ENCODE measurements at places on chromosomes 16 and 17.
A peak's percentile ranks its signal among the peaks of the same experiment; 100 is the strongest.

- DNase-seq, result no peak
Measured at GRCh38 chr17:7403727-7403976, 245 bp downstream of the TMEM256 start.

- no peak for DNase-seq
Measured at GRCh38 chr17:6487251-6488007, 43.2 kb downstream of the PIMREG start.

DNA sequence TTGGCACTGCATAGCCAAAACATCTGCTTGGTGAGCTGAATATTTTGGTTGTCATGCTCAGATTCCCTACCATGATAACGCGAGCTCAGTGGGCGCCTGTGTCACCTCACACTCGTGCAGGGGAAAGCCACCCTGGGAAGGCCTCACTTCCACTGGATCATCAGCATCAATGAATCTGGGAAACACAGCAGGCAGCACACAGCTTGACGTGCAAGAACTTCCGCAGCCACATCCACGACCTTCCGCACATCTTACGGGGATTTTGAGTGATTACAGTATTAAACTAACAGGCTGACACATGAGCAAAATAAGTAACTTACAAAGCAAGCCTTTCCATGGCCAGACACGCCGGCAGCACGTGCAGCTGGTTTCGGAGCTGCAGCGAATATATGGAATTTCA lies 54.7 kb upstream of the FOXF1 start:
- DNase-seq, result no peak

GRCh38 chr16:89925596-89926079 lies 2.5 kb downstream of the TUBB3 start:
- no peak for DNase-seq

DNA sequence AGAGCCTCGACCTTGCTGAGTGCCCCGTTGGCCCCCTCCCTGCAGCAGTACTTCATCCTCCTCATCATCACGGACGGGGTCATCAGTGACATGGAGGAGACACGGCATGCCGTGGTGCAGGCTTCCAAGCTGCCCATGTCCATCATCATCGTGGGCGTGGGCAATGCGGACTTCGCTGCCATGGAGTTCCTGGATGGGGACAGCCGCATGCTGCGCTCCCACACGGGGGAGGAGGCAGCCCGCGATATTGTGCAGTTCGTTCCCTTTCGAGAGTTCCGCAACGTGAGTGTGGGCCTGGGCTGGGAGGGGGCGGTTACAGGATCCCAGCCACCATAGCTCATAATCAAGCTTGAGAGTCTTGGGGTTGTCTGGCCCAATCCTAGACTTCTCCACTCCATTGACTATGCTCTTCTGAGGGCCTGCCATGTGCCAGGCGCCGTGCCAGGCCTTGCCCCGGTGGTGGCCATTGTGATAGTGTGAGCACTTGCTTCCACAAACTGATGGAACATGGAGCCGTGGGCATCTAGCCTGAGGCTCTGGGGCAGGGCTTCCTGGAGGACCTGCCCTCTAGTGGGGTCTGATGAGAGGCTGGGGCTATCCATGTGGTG lies 39.7 kb downstream of the PSME3IP1 start:
- peak; percentile 25 for DNase-seq

GRCh38 chr17:3956327-3956957 lies 7.8 kb downstream of the ATP2A3 start:
- no peak for DNase-seq

GRCh38 chr17:64230791-64231408 lies 32.2 kb downstream of the TEX2 start:
- DNase-seq, result no peak

DNA sequence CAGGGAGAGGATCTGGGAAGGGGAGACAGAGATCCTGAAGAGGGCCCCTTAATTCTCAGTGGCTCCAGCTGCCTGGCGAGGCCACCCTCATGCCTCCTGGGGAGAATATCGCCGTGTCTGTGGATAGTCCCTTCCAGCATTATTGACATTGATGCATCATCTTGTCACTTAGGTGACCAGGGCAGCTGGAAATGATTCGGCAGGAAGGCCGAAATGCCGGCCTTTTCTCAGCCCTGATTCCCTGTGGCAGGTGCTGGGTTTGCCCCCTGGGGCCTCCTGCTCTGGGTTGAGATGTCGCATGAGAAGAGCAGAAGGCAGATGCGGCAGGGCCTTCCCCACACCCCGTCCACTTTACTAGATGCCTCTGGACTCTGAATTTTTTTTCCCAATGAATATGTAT lies 89.5 kb downstream of the RAP1GAP2 start:
- DNase-seq, result no peak

GRCh38 chr16:24955975-24956731 lies 59.0 kb downstream of the ARHGAP17 start:
- DNase-seq, result no peak

DNA sequence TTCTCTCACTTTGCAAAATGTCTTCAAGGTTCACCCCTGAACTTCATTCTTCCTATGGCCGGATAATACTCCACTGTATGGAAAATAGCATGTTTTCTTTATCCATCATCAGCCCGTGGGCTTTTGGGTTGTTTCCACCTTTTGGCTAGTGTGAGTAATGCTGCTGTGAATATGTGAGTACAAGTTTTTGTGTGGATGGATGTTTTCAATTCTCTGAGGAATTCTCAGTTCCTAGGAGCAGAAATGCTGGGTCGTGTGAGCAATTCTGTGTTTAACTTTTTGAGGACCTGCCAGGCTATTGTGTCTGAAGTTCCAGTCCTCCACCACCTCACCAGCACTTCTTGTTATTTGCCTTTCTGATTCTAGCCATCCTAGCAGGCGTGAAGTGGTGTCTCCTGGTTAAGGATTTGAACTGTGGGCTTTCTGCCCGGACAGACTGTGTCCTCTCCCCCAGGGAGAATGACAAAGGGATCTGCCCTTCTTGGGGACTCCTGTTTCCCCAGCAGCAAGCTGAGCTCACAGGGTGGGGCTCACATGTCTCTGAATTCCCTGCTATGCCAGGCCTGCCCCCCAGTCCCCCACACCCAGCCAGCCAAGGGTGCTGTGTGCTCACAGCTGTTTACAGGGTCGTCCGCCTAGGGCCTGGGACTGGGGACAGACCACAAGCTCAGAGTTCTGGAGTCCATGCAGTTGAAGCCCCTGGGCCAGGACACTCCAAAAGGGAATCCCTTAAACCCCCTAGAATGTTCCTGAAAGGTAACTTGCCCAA lies 92.2 kb upstream of the CIBAR2 start:
- DNase-seq, result no peak

DNA sequence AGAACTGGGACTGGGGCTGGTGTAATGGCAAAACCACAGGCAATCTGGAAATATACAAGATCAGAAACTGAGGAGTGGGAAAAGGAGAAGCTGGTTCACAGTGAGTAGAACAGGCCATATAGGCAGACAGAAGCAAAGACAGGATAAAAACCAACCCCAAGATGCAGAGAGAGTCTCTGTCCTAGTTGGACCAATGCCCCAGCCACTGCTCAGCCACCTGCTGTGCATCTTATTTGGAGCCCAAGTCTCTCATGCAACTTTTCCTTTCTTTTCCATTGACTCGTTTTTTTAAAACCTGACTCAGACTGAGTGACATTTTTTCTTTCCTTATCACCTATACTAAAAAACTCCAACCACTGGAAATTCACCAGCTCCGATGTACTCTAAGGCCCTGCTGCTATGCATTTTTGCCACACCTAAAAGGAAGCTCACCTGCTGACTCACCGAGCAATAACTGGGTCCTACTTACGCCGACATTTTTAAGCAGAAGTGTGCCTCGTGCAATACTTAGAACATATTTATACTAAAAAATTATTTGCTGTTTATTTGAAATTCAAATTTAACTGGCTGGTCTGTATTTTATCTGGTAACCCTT lies 100.8 kb upstream of the XYLT1 start:
- no peak for DNase-seq

- no peak for DNase-seq
Measured at GRCh38 chr16:87057211-87057881, 259.8 kb downstream of the C16orf95 start.

- DNase-seq, result no peak
Measured at GRCh38 chr16:66874079-66874775, 6.1 kb upstream of the PDP2 start.

DNA sequence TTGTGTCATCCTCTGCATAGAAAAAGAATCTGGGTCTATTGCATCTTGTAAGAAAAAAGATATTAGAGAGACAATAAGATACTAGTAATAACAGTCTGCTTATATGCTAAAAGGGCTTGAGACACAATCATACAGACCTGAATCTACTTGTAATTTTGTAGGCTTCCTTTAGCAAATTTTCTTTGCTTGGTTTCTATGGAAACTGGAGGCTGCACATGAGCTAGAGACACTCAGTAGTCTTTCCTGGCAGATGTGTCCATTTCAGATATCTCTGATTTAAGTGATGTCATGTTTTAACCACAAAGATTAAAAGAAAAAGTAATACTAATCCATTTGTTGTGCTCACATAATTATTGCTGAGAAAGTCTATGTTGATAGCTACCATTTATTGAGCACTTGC lies 123.9 kb upstream of the GNAO1 start:
- DNase-seq, result no peak

DNA sequence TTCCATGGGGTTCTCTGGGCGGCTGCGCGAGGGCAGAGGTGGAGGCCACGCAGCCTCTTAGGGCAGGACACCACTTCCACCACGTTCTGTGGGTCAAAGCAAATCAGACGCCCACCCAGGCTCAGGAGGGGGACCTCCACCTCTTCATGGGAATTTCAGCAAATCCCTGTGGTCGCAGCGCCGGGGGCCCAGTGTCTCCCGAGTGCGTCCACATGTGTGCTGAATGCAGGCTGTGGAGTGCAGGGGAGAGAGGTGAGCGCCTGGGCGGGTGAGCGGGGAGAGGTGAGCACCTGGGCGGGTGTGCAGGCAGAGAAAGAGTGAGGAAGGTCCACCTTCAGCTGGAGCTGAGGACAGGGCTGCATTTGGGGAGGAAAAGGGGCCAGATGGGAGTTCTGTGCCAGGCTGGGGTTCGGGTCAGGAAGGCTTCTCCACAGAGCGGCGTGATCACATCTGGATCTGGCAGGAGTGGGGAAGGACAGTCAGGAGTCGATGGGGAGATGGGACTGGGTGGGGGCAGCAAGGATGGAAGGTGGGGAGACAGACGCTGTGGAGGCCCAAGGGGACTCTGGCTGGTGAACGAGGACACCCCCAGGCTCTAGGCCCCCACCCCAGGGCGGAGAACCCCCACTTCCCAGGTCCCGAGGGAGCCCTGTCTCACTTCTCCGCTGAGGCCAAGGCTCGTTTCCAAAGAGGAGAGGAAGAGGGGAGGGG lies 36.8 kb upstream of the CBFA2T3 start:
- DNase-seq, result no peak

Data from MV-4-11 (cell line).